Esophagus squamous epithelium (tissue), 5 donors: ENCODE measurements at places on chromosomes 12 and 14. TPM values are rescaled to one million over a fixed set of nuclear protein-coding genes. Genes with fewer than 3 reads are reported as not detected.

- no peak for DNase-seq
Observed at GRCh38 chr12:132245521-132246101, 83.8 kb downstream of the GALNT9 start.

GRCh38 chr14:23248601-23249000 lies 10.9 kb downstream of the RNF212B start:
- DNase-seq, result no peak

- no peak for DNase-seq
Observed at GRCh38 chr12:14403293-14403692, 37.8 kb downstream of the ATF7IP start.

TSPAN19 gene
- not detected for total RNA-seq

CLEC4D gene
- total RNA-seq, result not detected

GRCh38 chr14:87940382-87940781 lies 52.6 kb downstream of the GALC start:
- no peak for DNase-seq

TRPV4 gene
- 2.8 TPM for total RNA-seq

- no peak for DNase-seq
Observed at GRCh38 chr14:26191671-26192070, 406.2 kb downstream of the NOVA1 start.

GRCh38 chr14:92459030-92459949 lies 54.3 kb upstream of the RIN3 start:
- no peak for DNase-seq

GRCh38 chr14:35336494-35337268 lies 44.5 kb downstream of the PSMA6 start:
- peak; percentile 56 for DNase-seq

DNA sequence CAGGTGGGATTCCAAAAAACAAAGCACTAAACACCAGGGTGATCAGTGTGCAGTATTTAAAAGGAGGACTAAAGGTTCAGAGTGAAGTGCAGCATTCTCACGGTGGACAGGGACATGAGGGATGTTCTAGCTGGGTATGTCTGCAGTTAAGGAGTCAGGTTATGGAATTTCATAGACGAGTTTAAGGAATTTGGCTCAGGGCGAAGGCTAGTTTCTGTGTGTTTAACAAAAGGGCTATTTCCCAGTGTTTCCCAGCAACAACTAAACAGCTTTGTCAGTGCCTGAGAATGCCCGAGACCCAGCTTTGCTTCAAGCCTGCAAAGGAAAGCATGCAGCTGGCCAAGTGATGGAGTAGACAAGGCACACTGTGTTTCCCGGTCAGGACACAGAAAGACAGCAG lies 7.0 kb downstream of the KRT1 start:
- DNase-seq, result no peak

CMKLR1 gene
- 0.19 TPM for total RNA-seq

B3GNT4 gene
- 0.35 TPM for total RNA-seq

LETMD1 gene
- 38.7 TPM for total RNA-seq
